ENCODE measurements at places on chromosomes 7 and 10.

DNA sequence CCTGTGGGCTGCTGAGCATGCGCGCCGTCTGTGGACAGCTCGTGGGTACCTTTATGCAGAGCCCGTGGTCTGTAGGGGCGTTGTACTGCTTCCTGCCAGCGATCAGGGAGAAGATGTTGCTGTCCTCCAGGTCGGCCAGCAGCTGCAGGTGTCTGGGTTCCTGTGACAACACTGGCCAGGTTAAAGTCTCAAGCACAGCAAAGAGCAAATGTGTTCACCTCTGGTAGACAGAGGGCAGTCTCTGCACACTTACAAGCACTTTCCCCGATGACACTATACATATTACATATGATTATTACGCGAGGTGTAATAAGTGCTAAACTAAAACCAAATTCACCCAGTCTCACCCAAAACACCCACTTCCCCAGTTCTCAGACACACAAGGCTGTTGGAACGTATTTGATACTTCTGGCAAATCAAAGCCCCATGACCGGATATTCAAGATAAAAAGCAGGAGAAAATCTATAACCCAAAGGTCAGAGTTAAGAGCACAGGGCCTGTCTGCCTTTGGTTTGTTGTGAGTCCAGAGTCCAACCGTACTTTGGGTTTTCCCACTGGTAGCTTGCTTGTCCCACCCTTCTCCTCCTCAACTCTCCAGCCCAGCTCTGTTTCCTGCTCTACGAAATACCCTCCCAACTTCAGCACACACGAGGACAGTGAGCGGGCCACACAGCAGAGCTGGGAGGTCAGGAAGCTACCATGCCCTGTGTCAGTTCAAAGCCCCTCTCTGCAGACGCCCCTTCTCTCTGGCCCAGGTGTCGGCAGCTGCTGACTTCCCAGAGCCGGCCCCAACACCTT, 49.7 kb upstream of the DDC start:
- DNase-seq = no peak

DNA sequence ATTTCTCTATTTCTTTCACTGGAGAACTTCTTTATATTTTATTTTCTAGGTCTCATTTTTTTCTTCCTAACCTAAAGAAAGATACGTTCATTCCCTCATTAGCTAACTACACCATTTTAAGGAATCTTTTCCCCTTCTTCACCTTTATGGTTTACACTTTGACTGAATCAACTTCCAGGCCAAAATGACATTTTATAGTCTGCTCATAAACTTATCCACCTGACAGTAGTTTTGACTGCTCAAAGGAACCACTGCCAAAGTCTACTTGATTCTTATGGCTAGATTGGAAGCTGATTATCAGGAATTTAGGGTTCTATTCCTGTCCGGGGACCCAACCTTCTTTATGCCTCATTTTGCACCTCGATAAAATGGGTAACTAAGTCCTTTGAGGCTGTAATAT, 73.0 kb upstream of the FOXP2 start:
- no peak for DNase-seq

DNA sequence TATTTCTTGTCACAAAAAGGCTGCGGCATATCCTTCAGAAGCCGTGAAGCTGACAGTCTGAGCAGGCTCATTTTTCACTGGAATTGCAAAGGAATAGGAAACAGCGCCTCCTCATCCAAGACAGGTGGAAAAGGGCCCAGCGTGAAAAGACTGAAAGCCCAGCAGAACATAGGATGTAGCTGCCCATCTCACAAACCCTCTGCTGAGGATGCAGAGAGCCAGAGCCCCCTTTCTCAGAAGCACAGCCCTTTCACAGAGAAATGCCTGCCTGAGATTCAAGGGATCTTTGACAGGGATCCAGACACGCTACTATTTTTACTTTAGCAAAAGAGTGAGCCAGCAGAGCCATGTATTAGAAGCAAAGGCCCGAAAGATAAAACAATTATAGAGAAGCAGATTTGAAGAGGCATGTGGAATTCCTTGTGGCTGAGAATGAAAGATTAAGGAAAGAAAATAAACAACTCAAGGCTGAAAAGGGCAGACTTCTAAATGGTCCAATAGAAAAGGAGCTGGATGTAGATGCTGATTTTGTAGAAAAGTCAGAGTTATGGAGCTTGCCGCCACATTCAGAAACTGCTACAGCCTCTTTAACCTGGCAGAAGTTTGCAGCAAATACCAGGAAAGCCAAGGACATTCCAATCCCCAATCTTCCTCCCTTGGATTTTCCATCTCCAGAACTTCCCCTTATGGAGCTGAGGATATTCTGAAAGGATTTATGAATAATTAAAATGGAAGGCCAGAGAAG, 36.9 kb downstream of the GDI2 start:
- no peak for DNase-seq

GRCh38 chr7:44711528-44711927, 37.1 kb upstream of the ZMIZ2 start:
- DNase-seq = no peak

DNA sequence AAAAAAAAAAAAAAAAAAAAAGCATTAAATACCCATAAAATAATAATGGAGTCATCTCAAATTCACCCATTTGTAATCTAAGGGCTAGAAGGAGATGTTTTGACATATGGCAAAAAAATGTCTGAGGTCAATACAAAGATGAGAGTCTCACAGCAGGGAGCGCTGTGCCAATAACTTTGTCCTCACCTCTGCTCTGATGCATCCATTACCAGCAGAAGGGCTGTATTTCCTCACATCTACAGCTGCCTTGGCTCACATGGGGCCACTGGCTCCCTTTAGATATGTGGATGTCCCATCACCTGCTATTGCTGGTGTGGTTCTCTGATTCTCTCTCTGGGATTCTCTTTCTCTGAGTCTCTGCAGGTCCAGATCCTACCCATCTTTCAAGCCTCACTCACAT, 90.3 kb upstream of the FAM133B start:
- DNase-seq = no peak

DNA sequence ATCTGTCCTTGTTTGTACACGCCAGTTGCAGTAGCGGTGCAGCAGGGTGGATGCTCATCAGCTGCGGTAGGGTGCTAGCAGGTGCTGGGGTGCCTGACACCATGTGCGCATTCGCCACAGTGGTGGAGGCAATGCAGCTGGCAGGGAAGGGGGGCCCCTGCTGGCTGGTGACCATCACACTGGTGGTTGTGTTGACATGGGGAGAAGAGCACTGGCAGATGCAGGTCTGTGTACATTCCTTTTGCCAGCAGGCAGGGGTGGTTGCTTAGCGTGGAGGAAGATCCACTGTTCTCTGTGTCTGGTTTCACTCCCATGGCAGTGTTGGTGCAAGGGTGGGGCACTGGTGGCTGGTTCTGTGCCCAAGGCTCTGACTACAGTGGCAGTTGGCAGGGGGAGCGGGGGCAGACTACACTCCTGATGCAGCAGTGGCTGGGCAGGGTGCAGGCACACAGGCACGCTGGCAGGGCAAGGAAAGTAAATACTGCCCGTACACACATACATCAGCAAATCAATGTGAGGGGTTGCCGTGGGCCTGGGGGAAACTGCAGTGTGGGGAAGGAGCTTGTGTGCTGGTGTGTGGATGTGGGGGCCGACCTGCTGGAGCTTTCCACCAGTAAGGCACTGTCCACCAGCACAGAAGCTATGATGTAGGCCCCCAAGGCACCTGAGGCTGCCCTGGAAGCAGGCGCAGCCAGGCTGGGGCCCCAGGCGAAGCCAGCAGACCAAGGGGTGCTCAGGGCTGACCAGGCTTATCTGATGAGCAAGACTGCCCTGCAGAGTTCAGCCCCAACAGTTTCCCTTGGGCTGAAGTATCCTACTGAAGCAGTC, 87.2 kb upstream of the UNC5B start:
- DNase-seq = no peak

DNA sequence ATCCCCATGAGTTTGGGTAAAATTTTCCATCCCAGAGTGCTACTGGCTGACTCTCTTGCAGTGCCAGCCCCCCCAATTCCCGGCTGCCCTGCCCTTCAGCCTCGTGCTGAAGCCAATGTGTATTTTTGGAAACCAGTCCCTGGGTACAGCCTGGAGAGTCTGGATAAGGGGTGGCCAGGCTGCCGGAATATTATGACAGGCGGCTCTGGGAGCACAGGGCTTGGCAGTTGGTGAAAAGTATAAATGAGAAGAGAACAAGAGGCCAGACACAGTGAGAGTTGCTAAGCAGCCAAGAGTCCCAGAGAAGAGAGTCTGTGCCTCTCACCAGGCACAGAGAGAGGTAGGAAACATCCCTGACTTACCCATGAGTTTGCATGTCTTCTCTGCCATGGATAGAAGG, 53.6 kb downstream of the TMEM130 start:
- no peak for DNase-seq

- no peak for DNase-seq
These were observed 7.4 kb downstream of the KEL start for GRCh38 chr7:142954680-142955268.

GRCh38 chr7:148398844-148399365, 191.7 kb upstream of the C7orf33 start:
- no peak for DNase-seq

- DNase-seq = no peak
These were observed 20.4 kb downstream of the DNAJB12 start for GRCh38 chr10:72334196-72334824.
